Stimulated activated CD4-positive, alpha-beta T cell treated with anti-CD3 and anti-CD28 coated beads, Interleukin-12 subunit alpha, Interleukin-12 subunit beta, amount 100 ng/mL, for 24 hours (primary cell): ENCODE measurements at places on chromosomes 1 and 21.

GRCh38 chr1:241645199-241645598 lies 5.0 kb upstream of the CHML start:
- no peak for DNase-seq

- DNase-seq, result no peak
Observed at GRCh38 chr1:228835911-228836310, 100.6 kb downstream of the RHOU start.

- DNase-seq, result no peak
Observed at GRCh38 chr1:74587888-74588287, 75.5 kb upstream of the LRRC53 start.

DNA sequence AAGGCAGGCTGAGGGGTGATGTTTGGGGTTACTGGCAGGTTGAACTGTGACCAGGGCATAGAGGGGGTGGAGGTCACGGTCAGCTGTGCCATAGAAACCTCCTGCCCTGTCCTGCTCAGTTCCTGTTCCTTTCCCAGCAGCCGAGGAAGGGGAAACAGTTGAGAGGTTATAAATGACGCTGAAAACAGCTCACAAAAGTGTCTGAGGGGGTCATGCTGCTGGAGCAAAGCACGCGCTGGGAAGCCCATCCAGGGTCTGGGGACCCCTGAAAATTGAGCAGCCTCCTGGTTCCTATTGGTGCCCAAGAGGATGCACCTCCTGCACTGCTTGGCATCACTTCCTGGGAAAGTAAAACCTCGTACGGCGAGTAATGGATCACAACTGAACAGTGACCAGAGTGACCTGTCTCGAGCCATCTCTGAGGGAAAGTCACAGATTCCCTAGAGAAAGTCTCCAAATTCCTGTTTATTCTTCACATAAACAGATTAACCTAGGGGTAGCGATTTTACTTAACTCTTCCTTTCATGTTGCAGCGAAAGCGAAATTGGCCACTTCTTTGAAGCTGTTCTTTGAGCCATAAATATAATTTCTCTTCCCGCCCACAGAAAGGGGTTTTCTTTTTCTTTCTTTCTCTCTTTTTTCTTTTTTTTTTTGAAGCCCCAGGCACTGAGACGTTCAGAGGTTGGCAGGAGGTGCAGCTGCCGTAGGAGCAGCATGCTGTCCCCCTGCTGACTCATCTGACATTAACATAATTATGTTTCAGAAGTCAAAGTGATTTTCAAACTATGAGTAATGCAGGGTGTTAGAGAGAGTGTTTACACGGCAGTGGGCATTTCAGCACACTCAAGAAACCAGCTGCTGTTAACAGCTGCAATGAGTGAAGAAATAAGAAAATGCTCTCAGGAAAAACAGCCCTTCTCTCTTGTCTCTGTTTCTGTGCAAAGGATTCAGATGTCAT lies 41.8 kb upstream of the ATF3 start:
- peak; percentile 33 for DNase-seq

DNA sequence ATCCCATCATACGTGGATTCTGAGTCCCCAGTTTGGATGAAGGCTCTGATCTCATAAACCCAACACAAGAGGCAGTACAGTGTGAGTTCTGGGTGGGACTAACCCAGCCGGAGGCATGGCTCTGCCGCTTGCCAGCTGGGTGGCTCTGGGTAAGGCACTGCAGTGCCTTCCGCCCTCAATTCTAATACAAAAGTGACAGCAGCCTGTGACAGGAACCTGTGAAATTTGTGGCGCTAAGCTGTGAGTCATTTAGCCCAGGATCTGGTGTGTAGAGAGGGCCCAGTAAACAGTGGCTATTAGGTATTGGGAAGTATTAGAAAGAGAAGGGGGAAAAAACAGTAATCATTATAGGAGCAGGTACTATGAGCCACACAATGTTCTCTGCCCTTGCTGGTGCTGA lies 23.3 kb downstream of the HSPG2 start:
- no peak for DNase-seq

DNA sequence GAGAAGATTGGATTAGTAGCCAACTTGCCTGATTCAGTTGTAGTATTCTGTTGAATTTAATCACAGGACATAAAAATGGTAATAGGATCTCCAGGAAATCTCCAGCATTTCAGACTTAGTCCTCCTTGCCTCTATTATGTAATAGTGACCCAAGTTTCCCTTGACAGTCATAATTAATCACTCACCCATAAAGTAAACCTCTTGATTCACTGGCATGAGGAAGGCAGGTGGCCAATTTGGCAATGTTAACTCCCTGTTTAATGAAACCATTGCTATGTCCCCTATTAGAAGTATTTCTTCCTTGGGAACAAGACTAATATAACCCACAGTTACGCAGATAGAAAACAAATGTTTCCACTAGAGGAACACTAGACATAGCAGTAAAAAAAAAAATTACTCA lies 604.8 kb upstream of the CXADR start:
- DNase-seq, result no peak

GRCh38 chr1:160189649-160190625 lies at the start of gene CASQ1:
TSS of gene CASQ1 (plus strand) at chr1:160190575. CDS start at chr1:160190752, 177 bp downstream.
- DNase-seq, result no peak

DNA sequence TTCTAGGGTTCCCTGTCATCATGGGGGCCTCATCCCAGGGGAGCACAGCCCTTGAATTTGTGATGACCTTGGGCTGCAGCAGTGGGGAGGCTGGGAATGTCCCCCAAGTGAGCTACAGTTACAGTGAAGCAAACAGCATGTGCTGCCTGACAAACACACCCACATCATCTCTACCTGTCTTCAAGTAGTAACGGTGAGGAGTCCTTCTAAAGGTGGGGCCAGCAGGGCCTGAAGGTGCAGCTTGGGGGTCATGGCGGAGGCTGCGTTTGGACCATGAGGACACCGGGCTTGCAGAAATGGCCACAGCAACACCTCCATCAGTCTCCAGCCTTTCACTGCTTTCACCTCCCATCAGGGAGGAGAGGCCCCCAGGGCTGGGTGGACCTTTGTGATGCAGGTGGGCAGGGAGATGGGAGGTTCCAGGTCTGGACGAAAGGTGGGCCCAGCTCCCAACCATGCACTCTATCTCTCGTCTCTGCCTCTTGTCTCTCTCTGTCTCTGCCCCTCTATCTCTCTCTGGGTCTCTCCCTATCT lies 55.7 kb downstream of the WNT9A start:
- DNase-seq, result no peak
